ENCODE measurements at places on chromosomes 7 and 10.
A peak's percentile ranks its signal among the peaks of the same experiment; 100 is the strongest.

DNA sequence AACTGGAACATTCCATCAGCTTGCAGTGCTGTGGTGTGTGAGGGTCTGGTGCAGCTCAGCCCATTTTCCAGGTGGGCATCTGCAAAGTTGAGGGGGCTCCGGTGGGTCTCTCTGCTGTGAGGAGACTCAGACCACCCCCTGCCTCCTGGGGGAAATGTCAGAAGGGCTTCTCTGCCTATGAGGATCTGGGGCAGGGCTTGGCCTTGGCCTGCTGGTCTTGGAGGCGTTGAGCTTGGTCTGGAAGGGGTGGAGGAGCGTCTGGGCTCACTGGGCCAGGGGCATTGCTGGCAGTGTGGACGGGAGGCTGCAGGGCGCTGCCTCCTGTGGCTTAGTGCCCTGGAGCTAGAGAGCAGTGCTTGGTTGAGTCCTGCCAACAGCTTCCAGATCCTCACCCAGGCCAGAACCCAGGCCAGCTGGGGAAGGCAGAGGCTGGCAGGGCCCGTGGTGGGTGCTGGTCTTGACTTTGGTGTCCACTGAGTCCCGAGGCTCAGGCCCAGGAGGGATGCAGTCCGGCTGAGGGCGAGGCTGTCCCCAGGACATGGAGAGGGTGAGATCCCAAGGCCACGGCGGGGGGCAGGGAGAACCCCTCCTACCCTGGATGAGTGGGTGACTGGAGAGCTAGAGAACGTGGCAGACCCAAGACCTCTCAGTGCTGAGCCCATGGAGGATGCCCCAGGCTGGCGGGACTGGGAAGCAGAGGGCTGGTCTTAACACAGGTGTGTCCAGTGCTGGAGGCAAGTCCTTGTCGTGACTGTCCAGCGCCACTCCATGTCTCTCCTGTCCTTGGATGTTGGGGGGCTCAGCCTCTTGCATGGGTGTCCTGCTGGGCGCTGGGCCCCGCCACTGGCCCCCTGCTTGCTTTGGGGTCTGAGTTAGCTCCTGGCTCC is 2.8 kb downstream of the SPRN start:
- DNase-seq: no peak

GRCh38 chr7:42175834-42176723 is 60.9 kb downstream of the GLI3 start:
- peak; percentile 13 for DNase-seq

DNA sequence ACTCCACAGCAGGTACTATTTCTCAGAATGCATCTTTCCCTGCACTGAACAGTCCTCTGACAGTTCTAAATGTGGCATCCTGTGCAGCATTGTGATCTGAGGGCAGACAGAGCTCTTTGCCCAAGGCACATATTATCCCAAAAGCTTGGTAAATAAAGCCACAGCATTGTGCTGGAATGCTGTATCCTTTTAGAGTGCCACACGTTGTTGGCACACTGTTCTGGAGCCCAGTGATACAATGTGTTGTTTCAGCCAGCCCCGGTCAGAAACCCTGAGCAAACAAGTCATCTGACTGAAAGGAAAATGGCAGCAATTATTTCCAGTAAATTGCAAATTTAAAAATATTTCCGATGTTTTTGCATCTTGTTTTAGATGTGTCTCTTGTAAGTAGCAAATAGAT is 45.4 kb downstream of the NAMPT start:
- no peak for DNase-seq

GRCh38 chr7:144941127-144941526 is 105.3 kb upstream of the TPK1 start:
- DNase-seq: no peak

GRCh38 chr7:106947244-106947728 is 82.2 kb downstream of the PIK3CG start:
- DNase-seq: no peak

GRCh38 chr7:24741679-24742505 is 15.4 kb downstream of the GSDME start:
- no peak for DNase-seq

GRCh38 chr10:110216240-110216639 is 8.8 kb downstream of the MXI1 start:
- DNase-seq: no peak

- no peak for DNase-seq
Observed at GRCh38 chr10:8665322-8665721, 610.8 kb downstream of the GATA3 start.

DNA sequence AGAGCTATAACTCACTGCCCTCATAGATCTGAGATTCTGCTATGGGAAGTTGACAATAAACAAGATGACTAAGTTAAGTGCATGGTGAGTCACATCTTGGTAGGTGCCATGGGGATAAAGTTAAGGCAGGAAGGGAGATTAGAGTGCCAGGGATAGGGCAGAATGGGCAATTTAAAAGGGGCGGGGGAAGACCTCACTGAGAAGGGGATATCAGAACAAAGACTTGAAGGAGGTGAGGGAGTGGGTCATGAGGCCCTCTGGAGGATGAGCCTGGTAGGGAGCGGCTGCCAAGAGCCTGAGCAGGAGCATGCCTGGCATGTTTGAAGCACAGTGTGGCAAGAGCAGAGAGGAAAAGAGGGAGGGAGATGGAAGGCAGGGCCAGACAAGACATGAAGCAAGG is 34.8 kb upstream of the INMT start:
- DNase-seq: no peak

DNA sequence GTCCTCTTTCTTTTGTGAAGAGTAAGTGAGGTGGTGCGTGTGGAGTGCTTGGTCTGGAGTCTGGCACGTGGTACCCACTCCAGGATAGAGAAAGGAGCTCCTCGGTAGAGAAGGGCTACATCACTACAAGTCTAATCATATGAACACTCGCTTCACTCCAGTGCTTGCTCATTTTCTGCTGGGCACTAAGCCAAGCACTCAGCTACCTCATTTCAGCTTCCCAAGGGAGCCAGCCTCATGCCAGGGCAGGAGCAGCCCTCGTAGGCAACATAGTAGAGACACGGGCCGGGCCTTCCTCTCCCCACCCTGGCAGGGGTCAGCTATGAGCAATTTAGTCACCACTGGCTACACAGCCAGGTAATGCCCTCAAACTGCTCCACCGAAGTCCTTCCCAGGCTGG is 11.4 kb upstream of the HSPA12A start:
- DNase-seq: no peak

DNA sequence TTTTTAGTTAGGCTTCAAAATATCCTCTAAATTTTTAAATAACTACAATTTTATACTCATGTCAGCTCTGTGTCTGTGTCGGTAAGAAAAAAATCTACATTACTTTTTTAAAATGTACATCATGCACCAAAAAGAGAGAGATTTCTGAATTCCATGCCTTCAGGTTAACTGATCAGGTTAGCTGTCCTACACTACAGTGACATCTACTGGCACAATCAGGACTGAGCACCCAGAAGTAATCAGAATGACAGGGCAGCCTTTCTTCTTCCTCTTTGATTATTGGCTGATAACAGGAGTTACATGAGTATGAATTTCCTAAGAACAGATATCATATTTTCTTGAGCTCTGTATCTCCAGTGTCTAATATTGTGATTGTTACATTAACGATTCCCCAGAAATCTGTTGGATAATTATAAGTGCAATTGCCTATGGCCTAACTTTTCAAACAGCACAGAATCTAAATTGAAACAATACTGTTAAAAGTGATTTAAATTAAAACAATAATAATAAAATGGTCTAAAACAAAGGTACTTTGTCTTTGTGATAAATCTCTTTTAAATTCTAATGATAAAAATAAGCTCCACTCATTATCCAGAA is 41.8 kb upstream of the HYCC1 start:
- peak; percentile 32 for DNase-seq

DNA sequence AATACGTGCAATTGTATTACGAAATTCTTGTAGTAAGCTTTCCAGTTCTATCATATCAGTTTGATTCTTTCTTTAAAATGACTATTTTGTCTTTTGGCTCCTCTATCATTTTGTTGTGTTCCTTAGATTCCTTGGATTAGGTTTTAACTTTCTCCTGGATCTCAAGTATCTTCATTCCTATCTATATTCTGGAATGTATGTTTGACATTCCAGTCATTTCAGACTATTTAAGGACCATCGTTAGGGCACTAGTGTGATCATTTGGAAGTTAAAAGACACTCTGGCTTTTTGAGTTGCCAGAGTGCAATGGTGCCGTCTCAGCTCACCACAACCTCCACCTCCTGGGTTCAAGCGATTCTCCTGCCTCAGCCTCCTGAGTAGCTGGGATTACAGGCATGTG is 45.7 kb upstream of the SFTPD start:
- DNase-seq: no peak

DNA sequence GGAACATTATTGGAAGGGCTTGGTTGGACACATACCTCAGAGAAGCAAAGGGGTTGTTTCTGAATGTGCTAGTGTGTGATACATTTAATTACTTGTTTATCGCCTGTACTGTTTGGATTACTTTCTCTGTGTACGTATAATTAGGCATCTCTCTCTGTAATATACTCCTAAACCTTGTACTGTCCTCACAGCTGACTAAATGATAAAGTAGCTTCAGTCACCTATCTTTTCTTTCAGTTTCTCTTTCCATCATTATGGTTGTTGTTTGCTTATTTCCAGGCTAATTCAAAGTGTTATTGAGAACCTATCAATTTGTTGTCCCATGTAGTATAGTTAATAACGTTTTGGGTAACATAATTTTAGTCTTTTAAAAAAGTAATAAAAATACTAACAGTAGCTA is 34.0 kb downstream of the MXI1 start:
- no peak for DNase-seq

DNA sequence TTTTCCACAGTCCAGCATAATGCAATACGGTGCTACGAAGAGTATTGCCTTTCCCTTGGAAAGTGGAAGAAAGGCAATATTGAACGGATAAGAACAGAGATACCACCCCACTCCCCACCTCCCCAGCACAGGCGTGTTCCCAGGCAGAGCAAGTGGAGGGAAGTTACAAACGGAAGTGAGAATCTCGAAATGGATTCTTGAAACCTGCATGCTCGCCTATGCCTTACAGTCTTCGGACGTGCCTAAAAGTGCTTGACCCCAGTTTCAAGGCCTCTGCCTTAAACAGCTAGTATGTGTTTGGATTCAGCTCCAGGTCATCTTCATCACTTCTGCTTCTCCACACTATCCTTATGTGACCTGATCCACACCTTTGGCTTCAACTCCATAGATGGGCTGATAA is 35.0 kb upstream of the USP6NL start:
- DNase-seq: no peak

DNA sequence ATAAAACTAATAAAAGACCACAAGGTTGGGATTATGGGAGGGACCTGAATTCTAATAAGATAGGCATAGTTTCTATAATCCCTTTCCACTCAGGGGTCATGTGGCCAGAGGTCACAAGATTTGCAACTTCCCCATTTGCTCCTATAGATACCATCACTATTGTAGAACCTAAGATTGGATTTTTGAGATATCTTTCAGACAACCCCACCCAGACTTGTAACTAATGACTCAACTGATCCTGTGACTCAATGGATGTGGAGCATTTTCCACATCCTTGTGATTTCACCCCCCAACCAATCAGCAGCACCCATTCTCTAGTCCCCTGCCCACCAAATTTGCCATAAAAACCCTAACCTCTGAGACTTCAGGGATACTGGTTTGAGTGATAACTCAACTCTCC is 51.9 kb upstream of the PIK3AP1 start:
- no peak for DNase-seq

- DNase-seq: no peak
Observed at GRCh38 chr7:22406715-22407114, 49.8 kb upstream of the RAPGEF5 start.

All from anterior cingulate cortex (tissue), 58 donors.